ENCODE measurements at places on chromosomes 3 and 15.
A peak's percentile ranks its signal among the peaks of the same experiment; 100 is the strongest.

DNA sequence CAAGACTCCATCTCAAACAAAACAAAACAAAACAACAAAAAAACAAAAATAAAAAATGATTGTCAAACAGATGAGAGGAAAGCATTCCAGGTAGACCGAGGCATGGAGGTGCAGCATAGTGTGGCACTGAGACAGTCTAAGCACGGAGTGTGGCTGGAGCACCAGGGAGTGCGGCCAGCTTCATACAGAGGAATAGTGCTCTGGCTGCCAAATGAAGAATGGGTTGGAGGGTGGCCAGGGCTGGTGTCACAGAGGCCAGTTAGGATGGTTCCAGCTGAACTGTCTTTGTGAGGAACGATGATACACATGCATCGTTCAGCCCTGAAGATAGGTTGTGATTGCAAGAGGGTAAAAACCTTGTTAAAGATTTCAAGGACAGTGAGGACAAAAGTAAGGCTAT is 28.3 kb downstream of the MITF start:
- no peak for DNase-seq

GRCh38 chr3:30567139-30567753 is 39.2 kb upstream of the TGFBR2 start:
- no peak for DNase-seq

- DNase-seq, result no peak
These were observed 6.4 kb upstream of the GLCE start for GRCh38 chr15:69154078-69154477.

DNA sequence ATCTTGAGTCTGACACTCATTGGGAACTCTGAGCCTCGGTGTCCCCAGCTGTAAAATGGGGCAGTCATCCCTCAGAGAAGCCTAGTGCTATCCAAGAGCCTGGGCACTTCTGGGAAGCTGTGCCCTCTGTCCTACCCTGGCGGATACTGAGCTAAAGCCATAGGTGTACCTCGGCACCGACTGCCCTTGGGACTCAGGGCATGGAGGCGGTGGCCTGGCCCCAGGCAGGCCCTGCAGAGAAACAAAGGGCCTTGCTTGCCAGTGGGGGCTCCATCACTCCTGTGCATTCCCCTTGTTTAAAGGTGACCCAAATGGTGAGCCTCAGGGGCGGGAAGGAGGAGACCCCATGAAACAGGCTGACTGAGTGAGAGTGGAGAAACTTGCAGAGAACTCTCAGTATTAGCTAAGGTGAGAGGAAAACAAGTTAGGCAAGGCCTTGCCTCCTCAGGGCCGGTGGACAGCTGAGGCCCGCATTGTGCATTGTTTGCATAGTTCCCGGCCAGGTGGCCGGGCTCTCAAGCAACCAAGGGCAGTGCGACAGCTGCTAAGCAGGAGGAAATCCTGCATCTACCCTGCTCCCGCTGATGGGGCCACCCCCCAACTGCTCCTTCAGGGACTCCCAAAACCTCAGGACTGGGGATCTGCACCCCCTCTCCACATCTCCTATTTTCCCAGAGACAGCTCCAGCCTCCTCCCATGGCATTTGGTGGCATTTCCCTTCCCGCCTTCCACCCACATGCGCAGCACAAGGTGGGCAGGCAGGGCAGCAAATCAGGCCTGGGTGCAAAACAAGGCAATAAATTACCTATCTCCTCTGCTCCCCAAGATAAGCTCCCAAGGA is 4.3 kb downstream of the PFKFB4 start:
- DNase-seq, result no peak

DNA sequence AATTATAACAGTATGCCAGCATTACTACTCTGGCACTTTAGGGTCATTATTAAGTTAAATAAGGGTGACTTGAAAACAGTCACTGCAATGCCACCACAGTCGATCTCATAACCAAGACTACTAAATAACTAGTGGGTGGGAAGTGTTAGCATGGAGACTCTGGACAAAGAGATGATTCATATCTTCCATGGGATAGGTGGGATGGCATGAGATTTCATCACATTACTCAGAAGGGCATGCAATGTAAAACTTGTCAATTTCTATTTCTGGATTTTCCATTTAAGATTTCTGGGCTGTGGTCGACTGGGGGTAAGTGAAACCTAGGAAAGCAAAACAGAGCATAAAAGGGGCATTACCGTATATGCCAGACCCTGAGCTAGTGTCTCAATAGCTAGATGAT is 538.9 kb upstream of the GRM7 start:
- DNase-seq, result no peak

GRCh38 chr15:26013981-26014380 is 150.9 kb upstream of the ATP10A start:
- no peak for DNase-seq

DNA sequence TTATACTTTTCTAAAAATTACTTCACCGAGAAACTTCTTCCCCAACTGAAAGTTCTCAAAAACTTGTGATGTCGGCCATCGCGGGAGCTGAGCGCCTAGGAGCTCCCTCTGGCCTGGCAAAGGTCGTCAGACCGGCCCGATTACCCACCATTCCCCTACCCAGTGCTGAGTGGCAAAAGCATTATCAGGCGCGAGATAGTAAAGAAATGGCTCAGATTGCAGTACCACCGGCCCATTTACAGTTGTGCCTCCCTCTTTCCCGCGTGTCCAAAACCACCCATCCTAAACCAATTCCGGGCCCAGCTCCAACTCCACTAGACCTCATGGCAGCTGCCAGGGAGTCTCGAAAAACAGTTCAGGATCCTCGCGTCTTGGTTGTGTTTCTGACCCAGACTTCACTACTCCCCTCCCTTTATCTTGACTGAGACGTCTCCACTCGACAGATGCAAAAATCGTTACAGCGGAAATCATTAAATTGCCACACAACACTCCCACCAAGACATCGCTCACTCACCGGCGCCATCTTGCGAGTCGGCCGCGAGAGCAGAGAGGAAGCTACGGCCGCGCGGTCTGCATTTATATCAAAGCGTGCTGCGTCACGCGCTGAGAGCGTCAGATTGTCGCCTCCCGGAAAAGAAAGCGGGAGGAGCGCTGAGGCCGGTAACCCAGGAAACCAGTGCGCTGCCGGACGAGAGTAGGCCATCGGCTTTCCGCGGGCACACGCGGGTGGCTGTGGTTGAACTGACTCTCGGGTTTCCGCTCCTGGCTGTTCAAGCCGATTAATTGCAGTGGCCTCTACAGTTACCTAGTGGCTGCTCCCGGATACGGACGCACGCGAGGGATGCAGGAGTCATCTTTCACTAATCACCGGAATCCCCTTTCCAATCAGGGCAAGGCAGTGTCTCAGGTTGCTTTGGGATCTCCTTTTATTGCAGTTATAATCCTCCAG is at the start of gene RPL22L1:
TSS of gene RPL22L1 (minus strand) at position 551 of the 949 bp plus-strand sequence. CDS start at position 523, 28 bp downstream.
- peak; percentile 87 for DNase-seq

GRCh38 chr3:79369306-79369705 is 398.5 kb downstream of the ROBO1 start:
- DNase-seq, result no peak

GRCh38 chr3:141439589-141439988 is 47.2 kb upstream of the RASA2 start:
- DNase-seq, result no peak

DNA sequence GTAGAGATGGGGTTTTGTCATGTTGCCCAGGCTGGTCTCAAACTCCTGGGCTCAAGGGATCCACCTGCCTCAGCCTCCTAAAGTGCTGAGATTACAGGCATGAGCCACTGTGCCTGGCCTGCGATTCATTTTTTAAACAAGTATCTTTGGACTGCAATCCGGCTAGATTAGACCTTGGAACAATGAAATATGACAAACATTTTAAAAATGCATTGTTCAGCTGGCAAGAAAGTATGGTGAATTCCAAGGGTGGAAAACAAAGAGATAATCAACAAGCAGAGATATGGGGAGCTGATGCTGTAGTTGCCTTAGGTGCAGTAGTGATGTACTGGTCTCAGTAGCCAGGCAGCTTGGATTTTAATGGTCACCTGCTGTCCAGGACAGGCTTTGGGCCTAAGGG is 95.8 kb upstream of the GOLGA8J start:
- DNase-seq, result no peak

DNA sequence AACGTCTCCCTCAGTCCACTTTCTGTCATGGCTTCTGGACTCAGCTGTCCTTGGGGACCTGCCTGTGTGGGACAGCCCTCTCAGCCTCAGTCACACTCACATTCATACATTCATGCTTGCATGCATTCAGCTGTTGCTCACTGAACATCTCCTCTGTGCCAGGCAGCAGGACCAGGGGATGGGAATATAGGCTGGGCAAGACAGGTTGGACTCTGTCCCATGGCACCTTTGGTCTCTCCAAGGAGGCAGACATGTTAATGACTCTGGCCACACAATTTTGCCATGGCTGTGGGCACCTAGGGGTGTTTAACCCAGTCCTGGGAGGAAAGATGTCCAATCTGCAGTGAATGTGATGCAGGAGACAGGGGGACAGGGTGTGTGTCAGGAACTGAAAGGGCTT is 7.8 kb upstream of the DNAH1 start:
- DNase-seq, result no peak

GRCh38 chr3:183410280-183410679 is 18.1 kb downstream of the MCF2L2 start:
- DNase-seq, result no peak

GRCh38 chr3:115146418-115147328 is at the start of gene ZBTB20:
Gene ZBTB20, minus strand, starts transcription at chr3:115147288.
- peak; percentile 45 for DNase-seq

DNA sequence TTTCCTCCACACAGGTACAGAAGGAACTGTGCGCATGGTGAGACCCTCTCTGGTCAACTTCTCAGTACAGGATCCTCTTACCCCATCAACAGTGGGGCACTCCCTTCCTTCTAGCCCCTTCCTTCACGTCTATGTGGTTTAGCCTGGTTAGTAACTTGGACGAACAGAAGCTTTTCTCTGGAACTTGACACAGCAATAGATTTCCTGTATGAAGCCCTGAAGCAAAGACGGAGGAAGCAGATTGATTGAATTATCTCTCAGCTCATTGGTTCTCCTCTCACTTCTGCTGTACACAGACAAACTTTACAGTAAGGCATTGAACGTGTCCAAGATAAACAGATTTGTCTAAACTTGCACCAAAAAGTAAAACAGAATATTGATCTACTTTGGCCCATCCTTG is at the start of gene CD200R1:
TSS of gene CD200R1 (minus strand) at position 210 of the 400 bp plus-strand sequence. CDS start 246 bp downstream, outside the sequence.
- DNase-seq, result no peak

- DNase-seq, result no peak
These were observed at the start of gene CLDN18 for GRCh38 chr3:138009476-138010272. Gene CLDN18, plus strand, starts transcription at chr3:138010165. Its CDS starts 61 bp downstream, at chr3:138010226.

GRCh38 chr3:17955411-17955810 is 213.0 kb upstream of the TBC1D5 start:
- no peak for DNase-seq

DNA sequence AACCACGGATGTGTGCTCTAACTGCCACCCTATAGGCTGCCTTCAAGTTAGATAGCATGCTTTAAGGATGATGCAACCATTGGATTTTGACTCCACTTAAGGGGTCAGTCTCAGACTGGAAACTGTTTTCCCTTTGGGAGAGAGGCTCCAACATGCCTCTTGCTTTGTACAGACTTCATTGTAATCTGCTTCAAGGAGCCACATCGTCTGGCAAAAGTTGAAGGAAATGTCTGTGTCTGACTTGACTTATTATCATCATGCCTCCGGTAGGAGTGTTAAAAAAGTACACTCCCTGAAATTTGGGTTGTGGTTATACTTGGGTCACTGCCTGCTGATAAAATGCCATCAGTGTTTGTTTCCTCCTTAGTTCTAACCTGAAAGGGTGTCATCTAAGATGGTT is 245.4 kb upstream of the CDIN1 start:
- DNase-seq, result peak; percentile 40

DNA sequence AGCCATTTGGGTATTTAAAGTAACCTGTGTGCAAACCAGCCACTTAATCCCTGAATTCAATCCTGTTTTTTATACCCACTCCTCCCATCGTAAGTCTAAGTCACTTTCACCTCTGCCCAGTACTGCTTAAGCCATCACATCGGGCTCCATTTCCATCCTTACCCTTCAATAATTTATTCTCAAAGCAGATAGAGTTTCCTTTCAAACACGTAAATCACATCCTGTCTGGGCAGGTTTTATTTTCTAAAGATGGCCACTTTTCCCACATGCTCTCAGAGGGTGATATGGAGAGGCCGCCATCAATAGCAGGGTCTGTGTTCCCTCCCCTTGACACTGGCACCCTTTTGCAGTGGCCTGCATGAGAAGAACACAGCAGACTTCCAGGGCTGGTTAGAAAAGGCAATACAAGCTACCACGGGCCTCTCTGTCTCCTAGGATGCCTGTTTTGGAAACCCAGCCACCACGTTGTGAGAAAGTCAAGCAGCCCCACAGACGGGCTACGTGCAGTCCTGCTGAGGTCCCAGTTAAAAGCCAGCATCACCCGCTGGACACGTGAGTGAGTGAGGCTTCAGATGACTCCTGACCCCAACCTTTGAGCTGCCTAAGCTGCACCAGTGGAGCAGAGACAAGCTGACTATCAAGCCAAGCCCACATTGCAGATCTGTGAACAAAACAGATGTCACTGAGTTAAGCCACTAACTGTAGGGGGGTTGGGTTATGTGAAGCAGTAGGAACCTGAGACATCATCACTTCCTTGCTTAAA is 241.8 kb upstream of the SLCO3A1 start:
- no peak for DNase-seq

DNA sequence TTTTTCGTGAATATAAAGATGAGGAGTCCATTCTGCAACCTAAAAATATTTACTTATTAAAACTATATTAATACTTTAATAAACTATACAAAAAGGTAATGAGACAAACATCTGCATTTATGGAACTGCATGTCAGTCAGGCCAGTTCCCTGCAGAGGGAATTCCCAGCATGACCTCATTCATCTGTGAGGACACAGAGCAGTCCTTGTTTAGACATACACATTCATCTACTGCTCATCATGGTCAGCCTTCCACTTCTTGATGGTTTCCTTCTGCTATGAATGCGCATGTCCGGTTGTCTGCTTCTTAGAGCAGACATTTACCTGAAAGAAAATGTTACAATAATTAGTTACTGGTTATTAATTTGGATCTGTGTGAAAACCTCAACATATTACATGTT is 3.3 kb upstream of the ACTR8 start:
- no peak for DNase-seq

- DNase-seq, result no peak
These were observed 23.6 kb upstream of the SSUH2 start for GRCh38 chr3:8668216-8668615.

DNA sequence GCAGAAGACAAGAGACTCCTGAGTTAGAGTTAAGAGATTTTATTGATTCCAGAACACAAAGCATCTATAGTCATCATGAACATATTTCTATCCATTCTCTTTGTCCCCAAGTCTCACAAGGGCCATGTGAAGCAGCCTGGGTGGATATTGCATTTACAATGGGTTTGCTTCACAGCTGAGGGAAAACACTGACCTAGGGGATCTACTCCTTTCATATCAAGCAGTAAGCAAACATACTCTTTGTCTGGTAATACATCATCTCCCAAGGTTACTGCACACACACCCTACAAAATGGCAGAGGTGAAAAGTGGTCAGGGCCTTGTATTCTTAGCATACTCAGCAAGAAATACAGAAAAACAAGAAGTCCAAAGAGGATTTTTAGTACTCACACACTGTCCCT is 267.7 kb upstream of the BCHE start:
- DNase-seq, result no peak

GRCh38 chr15:78052545-78052944 is 25.0 kb downstream of the TBC1D2B start:
- no peak for DNase-seq

GRCh38 chr3:24963762-24964625 is 464.1 kb upstream of the RARB start:
- DNase-seq, result peak; percentile 4

Data from fibroblast of skin of left biceps (primary cell).